ENCODE measurements at places on chromosomes 1 and 21. TPM values are rescaled to one million over a fixed set of nuclear protein-coding genes. Genes with fewer than 3 reads are reported as not detected.

RGS13 gene
- 0.13 TPM for total RNA-seq

NCAM2 gene
- 3.4 TPM for total RNA-seq

PDZK1 gene
- total RNA-seq = not detected

TLCD4 gene
- total RNA-seq = 65.7 TPM

FCRL6 gene
- total RNA-seq = not detected

ANKRD45 gene
- 0.35 TPM for total RNA-seq

LRIG2 gene
- total RNA-seq = 7.9 TPM

PLA2G5 gene
- total RNA-seq = 44.1 TPM

GNG12 gene
- 37.9 TPM for total RNA-seq

RGS8 gene
- not detected for total RNA-seq

FCER1A gene
- 1.4 TPM for total RNA-seq

IER5 gene
- total RNA-seq = 13.6 TPM

DYRK3 gene
- total RNA-seq = 13.8 TPM

KLHDC9 gene
- 11.9 TPM for total RNA-seq

AMY1C gene
- not detected for total RNA-seq

ZMYND12 gene
- total RNA-seq = 4.6 TPM

OR2G6 gene
- not detected for total RNA-seq

PRELP gene
- total RNA-seq = 18.1 TPM

PLA2G2D gene
- not detected for total RNA-seq

CHRM3 gene
- not detected for total RNA-seq

SPRR2D gene
- total RNA-seq = not detected

CNKSR1 gene
- total RNA-seq = 2.6 TPM

Measured in heart right ventricle (tissue), 16 donors.